ENCODE measurements at places on chromosomes 7 and 10.
A peak's percentile ranks its signal among the peaks of the same experiment; 100 is the strongest.

- DNase-seq: no peak
These were observed 111.7 kb upstream of the STEAP1B start for GRCh38 chr7:22611758-22612079.

GRCh38 chr10:53997953-53998352 is 803.1 kb downstream of the PCDH15 start:
- DNase-seq: no peak

DNA sequence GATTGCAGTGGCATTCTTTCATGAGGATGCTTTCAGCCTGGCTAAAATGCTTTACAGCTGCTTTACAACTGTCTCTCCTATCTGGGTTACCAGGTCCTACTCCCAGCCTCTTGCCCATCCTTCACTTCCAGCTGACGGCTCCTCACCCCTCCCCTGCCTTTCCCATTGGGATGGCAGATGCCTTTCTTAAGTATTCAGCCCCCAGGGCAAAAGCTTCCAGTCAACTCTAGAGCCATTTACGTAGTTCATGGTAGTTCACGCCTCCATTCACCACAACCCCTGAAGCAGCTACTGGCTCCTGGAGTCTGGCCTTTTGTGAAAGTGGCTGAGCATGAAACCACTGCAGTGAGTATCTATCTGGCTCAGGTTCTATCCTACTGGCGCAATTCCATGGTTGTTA is 17.2 kb upstream of the BMPER start:
- DNase-seq: no peak

DNA sequence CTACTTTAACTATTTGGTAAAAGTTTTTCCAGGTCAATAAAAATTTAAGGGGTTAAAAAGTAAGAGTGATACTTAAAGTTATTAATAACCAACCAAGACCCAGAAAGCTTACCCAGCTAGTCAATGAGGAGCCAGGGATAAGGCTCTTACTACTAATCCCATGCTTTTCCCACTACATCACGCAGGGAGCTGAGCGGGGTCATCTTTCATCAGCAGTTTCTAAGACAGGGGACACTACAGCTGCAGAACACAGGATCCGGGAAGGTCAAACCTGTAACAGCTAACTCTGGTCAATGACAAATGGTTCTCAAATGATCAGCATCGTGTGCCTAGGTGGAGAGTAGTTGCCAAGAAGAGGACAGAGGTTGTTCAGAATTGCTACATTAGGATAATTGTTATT is 65.1 kb downstream of the RSU1 start:
- DNase-seq: no peak

DNA sequence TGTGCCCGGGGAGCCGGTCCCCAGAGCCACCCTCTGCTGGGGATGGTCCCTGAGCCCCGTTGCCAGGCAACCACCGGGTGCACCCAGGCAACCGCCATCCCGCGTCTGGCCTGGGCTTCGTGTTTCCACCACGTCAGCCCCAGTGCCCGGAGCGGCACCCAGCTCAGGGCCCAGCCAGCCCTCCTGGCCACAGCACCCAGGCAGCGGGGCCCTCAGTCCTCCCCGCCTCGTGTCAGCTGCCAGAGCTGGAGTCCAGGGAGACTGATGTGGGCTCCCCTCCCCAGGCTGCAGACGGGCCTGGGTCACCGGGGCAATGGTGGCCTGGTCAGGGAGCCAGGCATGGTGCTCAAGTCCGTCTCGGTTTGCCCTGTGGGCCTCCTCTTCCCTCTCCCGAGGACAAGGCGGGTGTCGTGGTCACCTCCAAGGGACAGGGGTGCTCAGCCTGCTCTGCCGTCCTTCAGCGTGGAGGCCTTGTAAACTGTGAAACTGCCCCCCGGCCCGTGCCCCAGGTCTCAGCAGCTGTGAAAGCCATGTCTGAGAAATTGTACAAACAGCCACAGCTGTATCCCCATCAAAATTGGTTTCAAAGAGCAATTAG is 72.5 kb downstream of the MICALL2 start:
- DNase-seq: no peak

- DNase-seq: no peak
These were observed 116.1 kb downstream of the GPR37 start for GRCh38 chr7:124649397-124650014.

DNA sequence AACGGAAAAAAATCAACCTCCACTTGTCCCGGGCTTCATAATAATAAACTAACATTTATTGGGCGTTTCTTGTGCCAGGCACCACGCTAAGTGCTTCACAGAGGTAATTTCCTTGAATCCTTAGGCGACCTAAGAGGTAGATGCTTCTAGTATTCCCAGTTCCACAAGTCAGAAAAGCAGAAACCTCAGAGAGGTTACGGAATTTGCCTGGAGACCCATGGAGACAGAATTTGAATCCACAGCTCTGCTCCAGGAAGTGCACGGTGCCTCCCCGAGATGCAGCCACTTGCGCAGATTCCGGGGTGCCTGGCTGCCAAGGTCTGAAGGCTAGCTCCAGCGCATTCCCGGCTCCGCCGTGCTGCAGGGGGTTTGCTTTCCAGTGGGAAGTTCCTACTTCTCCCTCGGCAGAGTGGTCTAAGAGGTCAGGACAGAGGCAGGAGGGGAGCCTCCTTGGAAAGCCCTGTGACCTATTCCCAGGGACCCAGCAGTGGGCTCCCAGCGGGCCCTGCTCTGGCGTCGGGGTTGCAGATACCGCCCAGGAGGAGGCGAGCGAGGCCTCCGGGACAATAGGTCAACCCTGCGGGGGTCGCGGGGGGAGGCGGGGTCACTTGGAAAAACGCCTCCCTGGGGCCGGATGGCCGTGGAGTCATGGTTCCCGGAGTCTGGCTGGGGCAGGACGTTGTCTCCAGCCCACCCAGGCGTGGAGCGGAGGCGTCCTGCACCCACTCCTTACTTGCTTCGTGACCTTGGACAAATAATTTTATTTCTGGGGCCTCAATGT is 10.1 kb upstream of the NKX2-3 start:
- no peak for DNase-seq

- no peak for DNase-seq
These were observed 9.0 kb downstream of the PIK3CG start for GRCh38 chr7:106874076-106874475.

DNA sequence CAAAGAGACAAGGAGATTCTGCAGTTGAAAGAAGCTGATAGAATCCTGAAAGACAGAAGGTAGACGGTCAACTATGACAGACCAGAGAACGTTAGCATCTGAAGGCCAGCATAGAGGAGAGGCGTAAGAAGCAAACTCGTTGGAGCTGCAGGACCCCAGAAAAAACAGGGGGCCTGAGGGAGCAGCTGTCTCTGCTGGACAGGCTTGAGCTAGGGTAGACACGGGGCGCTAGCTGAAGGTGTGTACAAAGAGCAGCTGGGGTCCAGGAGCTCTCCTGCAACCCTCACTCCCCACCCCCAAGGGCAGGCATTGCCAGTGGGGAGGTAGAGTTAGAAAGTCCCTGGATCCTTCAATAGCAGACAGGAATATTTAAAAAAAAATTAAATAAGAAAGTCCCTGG is 14.6 kb upstream of the GDI2 start:
- DNase-seq: no peak

DNA sequence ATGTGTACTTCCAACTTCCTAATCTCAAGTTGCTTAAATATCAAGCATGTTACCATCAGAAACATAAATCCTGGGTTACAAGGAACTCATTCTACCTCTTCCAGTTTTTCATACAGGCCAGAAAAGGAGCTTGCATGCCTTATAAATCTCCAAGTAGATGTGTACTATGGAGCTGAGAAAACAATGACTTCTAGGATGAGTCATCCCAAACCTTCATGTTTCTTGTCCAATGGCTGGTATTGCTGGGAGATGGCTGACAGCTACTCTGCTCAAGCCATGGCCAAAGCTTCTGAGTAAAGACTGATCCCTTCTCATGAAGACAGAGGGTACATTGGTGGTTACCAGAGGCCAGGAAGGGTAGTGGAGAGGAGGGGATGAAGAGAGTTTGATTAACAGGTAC is 8.6 kb downstream of the RAPGEF5 start:
- DNase-seq: no peak

- no peak for DNase-seq
These were observed 171.1 kb upstream of the FZD8 start for GRCh38 chr10:35813219-35813618.

DNA sequence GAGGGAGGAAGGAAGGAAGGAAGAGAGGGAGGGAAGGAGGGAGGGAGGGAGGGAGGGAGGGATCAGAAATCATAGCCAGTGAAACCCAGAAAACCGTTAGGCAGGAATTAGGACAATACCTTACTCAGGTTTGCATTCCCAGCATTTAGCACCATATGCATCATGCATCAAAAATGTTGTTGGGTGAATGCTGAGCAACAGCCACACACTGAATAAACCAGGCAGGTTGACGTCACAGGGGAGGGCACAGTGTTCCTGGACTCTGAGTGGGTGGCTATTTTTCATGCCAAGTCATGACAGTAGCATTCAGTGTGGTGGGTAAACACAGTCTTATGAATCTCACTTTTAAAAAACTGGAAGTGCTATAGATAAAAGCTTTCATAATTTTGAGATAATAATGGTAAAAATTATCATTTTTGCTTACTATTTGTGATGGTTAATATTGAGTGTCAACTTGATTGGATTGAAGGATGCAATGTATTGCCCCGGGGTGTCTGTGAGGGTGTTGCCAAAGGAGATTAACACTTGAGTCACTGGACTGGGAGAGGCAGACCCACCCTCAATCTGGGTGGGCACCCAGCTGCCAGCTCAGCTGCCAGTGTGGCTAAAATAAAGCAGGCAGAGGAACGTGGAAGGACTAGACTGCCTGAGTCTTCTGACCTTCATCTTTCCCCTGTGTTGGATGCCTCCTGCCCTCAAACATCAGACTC is 199.1 kb upstream of the PRKCQ start:
- DNase-seq: no peak

DNA sequence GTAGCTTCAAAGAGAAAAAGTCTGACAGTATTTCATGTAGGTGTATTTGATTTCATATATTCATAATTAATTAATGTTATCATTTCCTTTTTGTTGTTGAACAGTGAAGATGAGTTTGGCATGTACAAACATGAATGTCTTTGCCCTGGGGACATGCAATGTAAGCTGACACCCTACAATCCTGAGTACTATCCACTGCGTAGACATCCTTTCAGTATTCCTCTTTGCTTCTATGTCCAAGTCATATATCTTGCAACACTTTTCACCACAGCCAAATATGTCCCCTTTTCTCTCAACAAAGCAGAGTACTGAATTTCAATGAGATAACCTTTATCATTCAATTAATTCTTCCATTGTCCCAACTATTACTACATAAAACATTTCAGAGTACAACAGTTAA is 93.6 kb downstream of the GPR37 start:
- DNase-seq: no peak

DNA sequence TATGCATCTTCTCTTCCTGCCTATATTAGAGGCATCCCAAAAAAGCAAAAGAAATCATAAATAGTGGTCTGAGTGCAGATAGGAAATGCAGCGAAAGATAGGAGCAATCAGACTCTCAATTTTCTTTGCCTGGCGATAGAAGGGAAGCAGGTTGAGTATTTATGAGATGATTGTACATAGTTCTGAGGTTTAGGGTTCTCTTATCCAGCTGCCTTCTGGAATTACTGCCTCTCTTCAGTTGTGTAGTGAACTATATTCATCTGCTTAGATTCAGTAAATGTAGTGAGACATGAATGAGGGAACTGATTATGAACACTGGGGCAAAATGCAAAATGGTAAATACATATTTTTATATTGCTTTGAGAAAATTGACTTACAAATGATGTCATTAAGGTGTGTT is 93.0 kb upstream of the CYP26C1 start:
- no peak for DNase-seq

DNA sequence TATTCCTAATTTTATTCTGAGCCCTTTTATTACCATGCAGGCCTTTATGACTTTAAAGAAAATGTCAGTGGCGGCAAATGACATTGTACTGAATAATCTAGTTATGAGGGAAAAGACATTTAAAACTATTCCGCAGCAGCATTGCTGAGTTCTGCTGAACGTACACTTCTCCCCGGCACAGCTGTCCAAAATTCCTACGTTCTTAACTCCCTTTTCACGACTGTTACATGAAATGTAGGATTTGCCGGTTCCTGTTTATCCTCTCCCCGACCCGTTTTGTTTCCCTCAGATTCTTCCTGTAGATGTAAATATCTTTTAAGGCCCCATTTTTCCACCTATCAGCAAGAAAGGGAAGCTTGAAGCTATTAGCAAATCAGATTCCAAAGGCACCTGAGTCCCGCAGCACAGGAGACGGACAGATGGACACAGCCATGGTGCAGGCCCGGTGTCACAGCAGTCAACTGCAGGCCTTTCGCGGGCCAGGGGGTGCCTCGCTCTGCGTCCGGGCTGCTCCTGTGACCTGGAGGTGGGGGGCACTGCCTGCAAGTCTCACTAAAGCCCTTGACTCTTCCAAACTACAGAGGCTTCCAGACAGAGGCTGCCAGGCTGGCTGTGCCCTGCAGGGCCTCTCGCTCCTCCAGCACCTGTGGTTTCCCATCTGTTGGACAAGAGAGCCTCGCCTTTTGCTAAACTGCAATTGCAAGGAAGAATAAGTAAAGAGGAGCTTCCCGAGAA is 485.0 kb upstream of the MGMT start:
- no peak for DNase-seq

- DNase-seq: peak; percentile 9
These were observed 98.9 kb downstream of the DYNC1I1 start for GRCh38 chr7:95871075-95871848.

- DNase-seq: no peak
These were observed 15.9 kb upstream of the FAM171A1 start for GRCh38 chr10:15387021-15387420.

- no peak for DNase-seq
These were observed 248.2 kb downstream of the REEP3 start for GRCh38 chr10:63769367-63769766.

- DNase-seq: no peak
These were observed 322.8 kb upstream of the ANKRD30A start for GRCh38 chr10:36802490-36803153.

DNA sequence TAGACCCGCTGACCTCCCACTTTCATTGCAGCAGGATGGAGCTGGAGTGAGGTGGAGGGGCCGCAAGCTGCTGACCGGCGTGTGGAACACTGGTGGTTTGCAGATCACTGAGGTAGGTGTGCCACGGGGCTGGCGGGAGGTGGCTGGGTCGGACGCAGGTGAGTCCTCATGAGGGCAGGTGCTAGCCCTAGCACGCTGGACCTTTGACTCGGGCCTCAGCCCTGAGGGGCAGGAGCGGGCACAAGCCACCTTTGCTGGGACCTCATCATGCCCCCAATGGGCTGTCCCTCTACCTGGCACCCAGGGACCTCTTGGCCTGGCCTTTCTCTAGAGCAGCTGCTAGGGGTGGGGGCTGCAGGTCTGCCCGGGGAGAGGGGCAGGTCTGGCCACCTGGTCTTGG is 93.3 kb downstream of the ZMIZ1 start:
- DNase-seq: no peak
